H54 (cell line): ENCODE measurements at places on chromosomes 1 and 21.

GRCh38 chr1:200150721-200151120 is 123.2 kb downstream of the NR5A2 start:
- peak; percentile 40 for DNase-seq

DNA sequence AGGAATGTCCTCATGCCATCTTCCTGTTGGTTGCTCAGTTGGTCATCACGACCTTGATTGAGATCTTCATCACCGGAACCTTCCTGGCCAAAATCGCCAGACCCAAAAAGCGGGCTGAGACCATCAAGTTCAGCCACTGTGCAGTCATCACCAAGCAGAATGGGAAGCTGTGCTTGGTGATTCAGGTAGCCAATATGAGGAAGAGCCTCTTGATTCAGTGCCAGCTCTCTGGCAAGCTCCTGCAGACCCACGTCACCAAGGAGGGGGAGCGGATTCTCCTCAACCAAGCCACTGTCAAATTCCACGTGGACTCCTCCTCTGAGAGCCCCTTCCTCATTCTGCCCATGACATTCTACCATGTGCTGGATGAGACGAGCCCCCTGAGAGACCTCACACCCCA is 42.9 kb downstream of the KCNJ15 start:
- DNase-seq = no peak

DNA sequence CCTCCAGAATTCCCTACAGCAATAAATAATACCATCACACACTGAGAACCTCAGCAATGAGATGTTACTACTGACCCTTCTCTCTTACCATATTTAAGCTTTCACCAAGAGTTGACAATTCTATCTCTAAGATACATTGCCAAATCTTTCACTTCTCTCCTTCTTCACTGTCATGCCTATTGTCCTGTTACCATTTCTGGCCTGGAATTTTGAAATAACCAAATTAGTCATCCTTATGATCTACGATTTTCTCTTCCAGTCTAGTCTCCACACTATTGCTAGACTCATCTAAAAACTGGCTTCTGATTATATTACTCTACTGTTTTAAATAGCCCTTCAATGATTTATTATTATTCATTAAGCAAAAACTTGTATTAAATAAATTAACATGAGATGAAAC is 656.1 kb upstream of the ADGRL4 start:
- no peak for DNase-seq

- no peak for DNase-seq
Measured at GRCh38 chr1:207221934-207222351, 99.5 kb upstream of the CD55 start.

DNA sequence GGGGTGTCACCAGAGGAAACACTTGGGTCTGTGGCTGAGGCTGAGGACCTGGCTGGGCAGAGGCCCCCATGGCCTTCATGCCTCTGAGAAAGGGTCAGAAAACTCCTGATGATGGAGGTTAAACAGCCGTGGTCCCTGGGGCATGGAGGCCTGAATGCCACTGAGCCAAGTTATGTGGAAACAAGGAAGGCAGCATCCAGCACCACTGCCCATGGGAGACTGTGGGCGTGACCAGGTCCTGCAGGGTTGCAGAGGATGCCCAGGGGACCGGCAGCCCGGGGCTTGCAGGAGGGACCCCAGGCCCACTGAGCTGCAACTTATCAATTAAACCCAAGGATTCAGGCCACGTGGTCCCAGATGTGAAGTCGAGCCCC is 18.9 kb upstream of the COL6A2 start:
- no peak for DNase-seq

- DNase-seq = no peak
Measured at GRCh38 chr1:229887043-229887822, 179.8 kb upstream of the GALNT2 start.

DNA sequence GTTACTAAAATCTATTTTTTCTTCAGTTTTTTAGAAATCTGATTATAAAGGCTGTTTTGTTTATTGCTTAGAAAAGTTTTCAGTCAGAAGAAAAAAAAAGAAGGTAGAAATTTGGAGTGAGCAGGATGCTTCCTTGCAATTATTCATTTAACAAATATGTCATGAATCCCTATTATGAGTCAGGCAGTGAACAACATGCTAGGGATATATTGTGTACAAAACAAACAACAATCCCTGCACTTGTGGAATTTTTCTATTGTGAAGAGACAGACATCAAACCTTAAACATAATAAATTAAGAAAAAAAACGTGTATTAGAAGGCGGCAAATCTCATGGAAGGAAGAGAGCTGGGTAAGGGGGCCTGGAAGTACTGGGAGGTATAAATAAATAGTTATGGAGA is 664.1 kb upstream of the CAMK1G start:
- DNase-seq = peak; percentile 11

DNA sequence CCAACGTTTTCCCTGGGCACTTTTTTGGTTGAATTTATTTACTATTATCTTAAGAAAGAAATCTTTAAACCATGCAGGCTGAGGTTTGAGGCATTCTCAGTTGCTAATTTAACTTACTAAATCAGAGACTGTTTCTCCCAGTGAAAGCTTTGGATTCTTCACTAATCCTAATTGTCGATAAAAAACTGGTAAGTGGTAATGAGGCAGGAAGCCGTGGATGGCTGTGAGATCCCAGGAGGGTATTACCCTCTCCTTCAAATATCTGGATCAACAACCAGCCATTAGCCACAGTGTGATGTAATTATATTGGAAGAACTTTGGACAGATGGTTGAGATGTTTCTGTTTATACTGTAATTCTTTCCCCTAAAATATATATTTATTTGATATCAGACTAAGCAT is 485.0 kb downstream of the DISC1 start:
- DNase-seq = no peak

DNA sequence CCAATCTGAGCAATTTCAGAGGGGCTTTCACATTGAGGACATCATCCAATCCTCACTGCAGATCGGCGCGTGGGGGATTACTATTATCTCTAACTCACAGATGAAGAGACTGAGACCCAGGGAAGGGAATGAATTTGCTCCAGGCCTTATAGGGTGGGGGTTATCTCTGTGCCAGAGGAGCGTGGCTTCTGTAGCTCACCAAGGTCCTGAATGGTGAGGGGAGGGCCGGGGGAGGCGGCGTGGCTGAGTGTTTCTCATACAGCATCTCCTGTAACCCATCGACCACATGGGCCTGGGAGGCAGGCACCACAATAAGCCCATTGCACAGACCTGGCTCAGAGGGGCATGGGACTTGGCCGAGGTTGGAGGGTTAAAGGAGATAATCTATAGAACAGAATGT is 143.0 kb upstream of the KLHDC7A start:
- DNase-seq = no peak

- DNase-seq = no peak
Measured at GRCh38 chr1:7298749-7299151, 472.3 kb upstream of the VAMP3 start.

DNA sequence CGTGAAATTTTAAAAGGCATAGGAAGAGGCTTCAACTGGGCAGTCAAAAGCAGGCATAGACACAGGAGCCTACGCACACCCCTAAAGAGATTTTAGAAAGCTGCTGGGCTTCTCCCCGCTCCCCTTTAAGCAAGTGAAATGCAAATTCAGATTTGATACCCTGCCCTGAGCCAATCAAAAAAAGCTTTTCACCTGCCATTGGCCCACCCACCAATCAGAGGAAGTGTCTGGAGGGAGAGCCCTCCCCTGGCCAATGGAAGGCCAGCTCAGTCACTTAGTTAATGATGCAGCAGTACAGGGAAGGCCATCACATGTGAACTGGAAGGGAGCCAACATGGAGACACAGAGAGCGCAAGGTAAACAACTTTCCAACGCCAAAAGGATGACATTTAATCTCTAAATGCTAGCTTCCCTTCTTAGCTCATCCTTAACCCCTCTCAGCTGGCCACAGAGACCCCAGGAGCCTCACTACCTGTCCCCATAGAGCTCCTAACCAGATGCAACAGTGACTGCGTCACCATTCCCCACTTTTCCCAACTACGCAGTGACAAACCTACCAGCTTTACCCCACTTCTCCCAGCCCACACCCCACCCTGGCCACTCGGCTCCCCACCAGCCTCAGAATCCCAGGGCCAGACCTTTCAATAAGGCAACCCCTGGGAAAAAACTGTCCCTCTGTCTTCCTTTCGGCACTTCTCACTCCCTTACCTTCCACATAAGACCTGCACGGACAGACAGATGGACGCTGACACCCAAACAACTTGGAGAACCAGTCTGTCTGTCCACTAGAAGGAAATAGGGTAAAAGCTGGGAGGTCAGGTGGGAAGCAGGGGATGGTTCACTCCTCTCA is 71.0 kb downstream of the CD46 start:
- peak; percentile 48 for DNase-seq

GRCh38 chr1:4633346-4633745 is 21.1 kb upstream of the AJAP1 start:
- no peak for DNase-seq

- no peak for DNase-seq
Measured at GRCh38 chr1:6287431-6287886, 26.6 kb upstream of the GPR153 start.

DNA sequence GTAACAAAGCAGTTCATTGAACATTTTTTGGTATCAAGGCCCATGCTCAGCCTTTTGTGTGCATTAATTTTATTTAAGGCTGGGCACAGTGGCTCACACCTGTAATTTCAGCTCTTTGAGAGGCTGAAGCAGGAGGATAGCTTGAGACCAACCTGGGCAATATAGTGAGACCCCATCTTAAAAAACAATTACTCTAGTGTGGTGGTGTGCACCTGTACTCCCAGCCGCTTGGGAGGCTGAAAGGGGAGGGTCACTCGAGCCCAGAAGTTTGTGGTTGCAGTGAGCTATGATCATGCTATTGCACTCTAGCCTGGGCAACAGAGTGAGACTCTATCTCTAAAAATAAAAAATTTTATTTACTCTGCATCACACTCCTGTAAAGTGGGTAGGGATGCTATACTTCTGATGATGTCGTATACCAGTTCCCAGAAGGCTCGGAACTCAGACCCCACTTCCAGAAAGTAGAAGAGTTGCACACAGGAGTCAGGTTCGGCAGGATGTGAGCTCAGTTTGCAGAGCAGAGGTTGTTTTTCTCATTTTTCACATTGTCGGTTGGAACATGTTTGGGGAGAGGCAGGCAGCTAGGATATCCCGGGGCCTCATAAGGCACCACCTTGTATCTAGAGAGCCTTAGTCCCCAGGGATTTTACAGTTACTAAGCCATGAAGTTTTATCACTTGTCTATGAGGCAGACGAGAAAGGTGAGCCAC is 144.6 kb downstream of the GALNT2 start:
- DNase-seq = no peak

DNA sequence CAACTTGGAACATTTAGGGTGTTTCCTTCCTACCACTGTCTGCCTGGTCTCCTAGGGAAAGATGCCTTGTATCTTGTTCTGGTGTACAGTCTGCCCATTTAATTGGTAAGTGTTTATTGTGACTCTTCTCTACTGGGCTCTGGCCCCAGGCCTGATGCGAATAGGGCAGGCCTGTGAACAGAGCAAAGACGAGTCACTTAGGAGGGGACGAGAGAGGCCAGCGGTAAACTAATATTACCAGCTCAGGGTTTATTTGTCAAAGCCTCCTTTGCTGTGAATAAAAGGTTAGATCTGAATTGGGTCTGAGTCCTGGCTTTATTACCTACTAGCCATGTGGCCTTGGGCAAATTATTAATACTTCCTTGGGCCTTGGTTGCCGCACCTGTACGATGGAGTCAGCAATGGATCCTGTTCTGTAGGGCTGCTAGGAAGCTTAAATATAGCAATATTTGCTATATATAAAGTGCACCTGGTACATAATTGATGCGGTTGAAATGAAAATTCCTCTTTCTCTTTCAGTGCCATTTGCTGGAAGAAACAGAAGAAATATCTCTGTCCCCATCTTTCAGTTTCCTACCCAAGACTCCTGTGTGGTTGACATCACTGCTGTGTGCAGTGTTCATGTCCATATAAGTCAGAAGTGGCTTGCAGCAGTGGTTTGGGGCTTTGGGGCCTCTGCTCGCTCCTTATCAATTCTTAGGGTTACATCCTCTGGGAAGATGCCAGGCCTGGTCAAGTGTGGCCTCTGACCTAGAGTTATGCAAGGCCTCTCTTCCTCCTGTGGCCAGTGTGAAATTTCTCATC is 32.4 kb downstream of the MAPKAPK2 start:
- DNase-seq = no peak

DNA sequence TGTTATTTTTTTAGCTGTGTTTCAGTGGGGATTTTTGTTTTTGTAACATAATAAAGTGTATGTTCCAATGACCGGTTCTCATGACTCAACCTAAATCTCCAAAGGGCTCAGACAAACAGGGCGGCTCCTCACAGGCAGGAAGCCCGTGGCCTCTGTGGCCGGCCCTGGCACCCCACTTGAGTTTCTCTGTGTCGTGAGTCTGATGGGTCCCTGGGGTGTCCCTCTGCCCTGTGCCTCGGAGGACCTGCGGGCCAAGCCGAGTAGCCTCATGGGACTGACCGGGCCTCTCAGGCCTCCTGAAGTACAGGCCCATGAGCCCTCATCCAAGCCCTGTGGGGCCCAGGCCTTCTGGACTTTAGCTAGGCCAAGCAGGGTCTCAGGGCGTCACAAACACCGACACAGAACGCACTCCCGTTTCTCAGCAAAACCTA is 16.1 kb upstream of the CCDC27 start:
- no peak for DNase-seq

- DNase-seq = no peak
Measured at GRCh38 chr1:109687641-109688499, at the start of gene GSTM1. Gene GSTM1, plus strand, starts transcription at chr1:109687817. Its CDS starts 57 bp downstream, at chr1:109687874.

GRCh38 chr1:15411593-15412137 is 2.0 kb downstream of the EFHD2 start:
- no peak for DNase-seq

- peak; percentile 68 for DNase-seq
Measured at GRCh38 chr1:241934201-241934848, 23.2 kb upstream of the BECN2 start.

DNA sequence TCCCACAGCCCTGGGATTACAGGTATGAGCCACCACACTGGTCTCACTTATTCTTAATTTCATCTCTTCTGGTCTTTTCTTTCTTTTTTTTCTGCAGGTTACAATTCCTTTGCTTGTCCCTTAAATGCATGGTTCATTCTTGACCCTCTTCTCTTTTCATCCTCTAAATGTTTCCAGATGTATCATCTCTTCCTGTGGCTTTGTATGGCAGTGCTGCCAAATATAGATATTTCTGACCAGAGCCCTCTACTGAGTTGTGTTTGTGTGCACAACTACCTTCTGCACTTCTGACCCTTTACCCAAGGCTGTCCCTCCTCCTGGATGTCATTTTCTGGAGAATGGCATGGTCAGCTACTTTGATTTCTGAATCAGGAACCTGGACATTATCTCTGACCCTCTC is 32.5 kb downstream of the OLFML3 start:
- DNase-seq = no peak

GRCh38 chr1:5826601-5827000 is 165.6 kb downstream of the NPHP4 start:
- DNase-seq = no peak
